T-helper 2 cell (primary cell): ENCODE measurements at places on chromosomes 2 and 18.

- DNase-seq, result no peak
These were observed 273.1 kb downstream of the TSN start for GRCh38 chr2:122028371-122029100.

DNA sequence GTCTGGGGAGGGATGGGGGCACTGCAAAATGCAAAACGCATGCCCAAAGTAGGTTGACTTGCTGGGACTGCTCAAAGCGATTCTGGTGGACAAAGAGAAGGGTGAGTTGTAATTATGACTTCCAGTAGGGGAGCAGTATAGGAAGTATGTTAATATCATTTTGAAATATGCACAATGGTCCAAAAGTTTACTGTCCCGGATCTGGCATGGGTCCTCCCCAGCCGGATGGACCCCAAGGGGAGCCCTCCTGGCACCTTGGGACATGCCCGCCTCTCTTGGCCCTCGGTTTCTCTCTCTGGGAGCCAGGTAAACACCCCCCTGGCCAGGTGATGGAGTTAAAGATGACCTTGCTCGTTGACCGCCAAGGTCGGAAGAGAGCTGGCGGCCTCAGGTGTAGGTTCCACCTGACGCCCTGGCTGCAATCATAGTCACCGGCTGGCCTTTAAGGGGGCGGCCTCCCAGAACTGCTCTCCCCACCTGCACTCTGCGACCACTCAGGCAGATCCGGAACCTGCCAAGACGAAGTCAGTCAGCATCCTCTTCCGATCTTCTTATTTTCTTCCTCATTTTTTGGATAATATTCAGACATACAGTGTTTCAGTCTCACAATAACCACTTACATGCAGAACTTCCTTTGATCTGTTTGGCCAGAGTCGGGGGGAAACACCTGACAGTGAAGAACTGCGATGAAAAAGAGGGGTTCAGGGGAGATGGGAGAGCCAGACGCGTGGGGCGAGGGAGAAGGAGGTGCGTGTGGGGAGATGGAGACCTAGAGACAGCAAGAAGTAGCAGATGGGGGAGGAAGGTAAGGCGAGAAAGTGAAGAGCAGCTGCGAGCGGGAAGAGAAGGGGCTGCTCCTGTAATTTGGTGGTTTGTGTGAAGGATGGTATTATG lies 148.3 kb downstream of the MEIS1 start:
- DNase-seq, result no peak

DNA sequence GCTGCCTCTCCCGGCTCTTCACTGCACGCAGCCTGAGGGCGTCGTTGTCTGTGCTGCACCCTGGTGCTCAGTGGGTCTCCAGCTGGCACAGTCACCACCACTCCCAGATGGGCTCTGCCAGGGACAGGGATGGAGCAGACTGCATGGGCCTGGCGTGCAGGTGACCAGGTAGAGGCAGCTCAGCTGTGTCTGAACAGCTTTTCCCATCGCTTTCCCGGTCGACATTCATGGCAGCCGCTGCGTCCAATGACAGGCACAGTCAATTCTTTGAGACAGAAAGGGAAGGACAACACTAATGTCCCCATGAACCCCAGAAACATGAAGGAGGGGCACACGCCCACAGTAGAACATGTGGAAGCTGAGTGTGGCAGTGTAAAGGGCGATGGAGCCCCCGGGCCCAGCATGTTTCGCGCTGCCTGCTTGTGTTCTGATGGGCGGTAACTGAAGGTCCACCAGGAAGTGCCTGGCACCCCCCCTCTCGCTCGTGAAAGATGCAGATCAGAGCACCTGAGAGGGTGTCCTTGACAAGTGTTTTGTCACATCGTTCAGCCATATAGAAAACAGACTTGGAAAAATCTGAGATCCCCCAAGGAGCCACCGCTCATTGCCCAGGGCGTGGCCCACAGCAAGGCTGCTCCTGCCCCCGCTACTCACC lies 122.4 kb downstream of the NFATC1 start:
- DNase-seq, result no peak

- no peak for DNase-seq
These were observed 22.4 kb upstream of the UGP2 start for GRCh38 chr2:63819256-63819655.

- DNase-seq, result no peak
These were observed 656.4 kb downstream of the MBD2 start for GRCh38 chr18:53567929-53568574.

- no peak for DNase-seq
These were observed 225.7 kb upstream of the FOSL2 start for GRCh38 chr2:28166956-28167355.

DNA sequence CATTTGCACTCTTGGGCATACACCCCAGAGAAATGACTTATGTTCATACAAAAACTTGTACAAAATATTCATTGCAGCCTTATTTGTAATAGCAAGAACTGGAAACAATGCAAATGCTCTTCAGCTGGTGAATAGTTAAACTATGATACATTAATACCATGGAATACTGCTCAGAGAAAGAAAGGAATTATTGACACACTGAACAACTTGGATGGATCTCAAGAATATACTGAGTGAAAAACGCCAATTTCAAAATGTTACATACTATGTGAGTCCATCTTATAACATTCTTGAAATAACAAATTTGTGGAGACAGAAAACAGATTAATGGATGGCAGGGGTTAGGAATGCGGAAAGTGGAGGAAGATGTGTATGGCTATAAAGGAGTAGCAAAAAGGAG lies 17.2 kb downstream of the LNPK start:
- DNase-seq, result no peak

DNA sequence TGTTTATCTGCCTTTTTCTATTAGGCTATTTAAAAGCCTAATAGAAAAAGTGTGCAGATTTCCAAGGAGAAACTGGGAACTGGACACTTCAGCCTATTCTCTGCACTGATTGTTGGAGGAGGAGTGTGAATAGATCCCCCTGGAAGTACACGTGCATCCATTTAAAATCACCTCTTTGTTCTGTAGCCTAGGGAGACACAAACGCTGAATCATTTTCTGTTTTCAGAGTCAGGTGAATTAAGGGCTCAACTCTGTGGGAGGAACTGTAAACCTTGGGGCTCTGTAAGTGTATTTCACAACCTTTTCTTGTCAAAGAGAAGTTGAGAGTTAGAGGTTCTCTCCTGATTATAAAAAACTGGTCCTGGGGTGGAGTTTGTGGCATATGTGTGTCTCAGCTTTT lies 159.7 kb downstream of the SPAG16 start:
- no peak for DNase-seq

GRCh38 chr2:133025004-133025403 lies 355.0 kb upstream of the LYPD1 start:
- DNase-seq, result no peak

- DNase-seq, result no peak
These were observed 27.3 kb downstream of the LAMA3 start for GRCh38 chr18:23716516-23716915.

DNA sequence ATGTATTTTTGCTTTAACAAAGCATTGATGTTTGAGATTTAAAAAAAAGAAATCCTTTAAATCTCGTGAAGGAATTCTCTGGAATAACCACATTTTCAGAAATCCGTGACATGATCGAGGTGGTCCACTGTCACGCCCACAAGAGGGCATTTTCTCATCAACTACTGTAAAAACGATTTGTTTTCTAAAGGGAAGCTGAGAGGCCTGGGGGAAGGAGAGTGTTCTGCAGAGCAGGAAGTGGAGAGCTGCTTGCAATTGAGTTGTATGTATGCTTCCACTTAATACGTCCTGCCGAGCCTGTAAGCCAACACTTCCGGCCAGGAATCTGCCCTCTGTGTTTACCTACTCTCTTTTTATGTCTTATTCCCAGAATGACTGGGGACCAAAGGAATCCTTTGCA lies 19.4 kb downstream of the KLHL29 start:
- DNase-seq, result no peak

DNA sequence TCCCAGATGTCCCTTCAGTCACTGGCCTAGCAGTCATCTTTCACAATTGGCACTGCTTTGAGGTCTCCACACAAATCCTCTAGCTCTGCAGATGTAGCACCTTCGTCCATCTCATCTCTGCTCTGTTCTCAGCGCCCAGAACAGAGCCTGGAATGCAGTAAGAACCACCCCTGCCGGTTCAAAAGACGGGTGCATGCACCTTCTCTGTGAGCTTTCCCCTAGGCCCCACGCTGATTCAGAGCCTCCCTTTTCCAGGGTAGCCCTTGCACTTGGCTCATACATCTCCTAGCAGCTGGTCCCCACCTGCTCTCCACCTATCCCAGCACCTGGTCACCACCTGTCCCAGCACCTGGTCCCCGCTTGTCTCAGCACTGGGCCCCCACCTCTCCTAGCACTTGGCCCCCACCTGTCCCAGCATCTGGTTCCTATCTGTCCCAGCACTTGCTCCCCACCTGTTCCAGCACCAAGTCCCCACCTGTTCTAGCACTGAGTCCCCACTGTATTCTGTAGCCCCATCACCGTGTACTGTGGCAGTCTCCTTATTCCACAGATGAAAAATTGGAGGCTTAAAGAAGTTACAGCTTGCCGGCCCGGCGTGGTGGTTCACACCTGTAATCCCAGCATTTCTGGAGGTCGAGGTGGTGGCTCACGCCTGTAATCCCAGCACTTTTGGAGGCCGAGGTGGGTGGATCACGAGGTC lies 4.7 kb upstream of the KCNF1 start:
- DNase-seq, result no peak

DNA sequence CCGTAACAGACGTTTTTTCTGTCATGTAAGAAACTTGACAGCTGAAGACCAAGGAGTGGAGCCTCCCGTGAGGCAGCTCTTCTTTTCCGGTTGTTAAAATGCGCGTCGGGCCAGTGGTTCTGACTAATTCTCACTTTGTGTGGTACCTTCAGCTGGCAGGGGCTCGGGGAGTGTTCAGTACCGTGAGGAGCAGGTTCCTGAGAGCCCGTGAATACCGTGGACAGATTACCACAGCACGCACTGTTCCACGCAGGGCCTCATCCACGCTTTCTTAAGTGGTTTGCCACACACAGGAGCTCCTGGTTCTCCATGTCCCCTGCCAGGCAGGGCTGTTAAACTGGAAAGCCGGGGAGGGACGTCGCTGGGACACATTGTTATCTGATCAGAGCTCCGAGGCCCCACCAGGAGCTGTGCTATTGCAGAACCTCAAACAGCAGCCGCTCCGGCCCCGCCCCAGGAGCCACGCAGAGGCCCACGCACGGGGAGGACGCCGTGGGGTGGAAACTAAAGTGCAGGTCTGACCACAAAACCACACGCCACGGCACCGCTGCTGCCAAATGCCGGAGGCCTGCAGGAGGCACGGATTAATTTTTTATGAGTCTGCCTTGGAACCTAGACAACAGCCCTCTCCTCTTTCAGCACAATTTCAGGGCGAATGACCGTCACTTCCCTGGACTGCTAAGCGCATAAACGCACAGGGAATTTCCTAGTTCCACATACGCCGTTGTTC lies 43.3 kb downstream of the NFATC1 start:
- peak; percentile 19 for DNase-seq

- DNase-seq, result no peak
These were observed 557.6 kb upstream of the FANCL start for GRCh38 chr2:58798676-58799208.

DNA sequence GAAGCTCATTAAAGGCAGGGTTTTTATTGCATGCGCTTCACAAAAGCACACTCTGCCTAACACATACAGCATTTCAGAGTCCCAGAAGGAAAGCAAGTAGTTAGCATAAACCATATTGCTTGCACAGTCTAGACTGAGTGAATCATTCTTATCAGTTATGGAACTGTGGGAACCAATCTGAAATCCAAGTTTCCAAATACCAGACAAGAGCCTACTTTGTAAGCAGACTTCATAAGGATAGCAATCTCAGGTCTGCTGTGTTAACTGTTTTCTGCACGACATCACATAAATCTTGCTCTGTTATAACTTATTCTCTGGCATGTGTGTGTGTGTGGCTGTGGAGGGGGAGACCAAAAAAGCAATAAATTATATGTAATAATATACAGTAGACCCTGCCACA lies 608.1 kb upstream of the REG3G start:
- DNase-seq, result no peak

- DNase-seq, result no peak
These were observed 674 bp downstream of the EVX2 start for GRCh38 chr2:176082824-176083751.

GRCh38 chr2:240384711-240385450 lies 50.6 kb upstream of the GPC1 start:
- no peak for DNase-seq

GRCh38 chr2:73985308-73986084 lies 786 bp downstream of the TET3 start:
- DNase-seq, result no peak

GRCh38 chr18:24321071-24321470 lies 76.6 kb downstream of the OSBPL1A start:
- DNase-seq, result no peak

DNA sequence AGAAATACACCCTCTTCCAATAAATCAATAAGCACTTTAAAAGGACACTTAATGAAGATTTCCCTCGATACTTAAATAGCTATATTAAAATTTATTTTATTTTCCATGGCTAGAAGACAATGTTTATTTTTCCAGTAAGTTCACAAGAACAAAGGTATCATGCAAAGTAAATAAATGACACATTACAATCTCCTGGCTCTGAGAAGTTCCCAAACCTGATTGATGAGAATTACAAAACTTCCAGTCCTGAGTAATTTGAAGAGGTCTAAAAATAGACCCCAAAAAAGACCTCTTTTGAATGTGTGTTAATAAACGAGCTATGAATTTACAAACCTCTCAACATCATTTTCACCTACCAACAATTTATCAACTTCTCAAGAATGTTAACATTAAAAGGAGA lies 1.5 kb upstream of the PEX13 start:
- no peak for DNase-seq

GRCh38 chr2:37148325-37148724 lies 8.5 kb downstream of the EIF2AK2 start:
- DNase-seq, result no peak

DNA sequence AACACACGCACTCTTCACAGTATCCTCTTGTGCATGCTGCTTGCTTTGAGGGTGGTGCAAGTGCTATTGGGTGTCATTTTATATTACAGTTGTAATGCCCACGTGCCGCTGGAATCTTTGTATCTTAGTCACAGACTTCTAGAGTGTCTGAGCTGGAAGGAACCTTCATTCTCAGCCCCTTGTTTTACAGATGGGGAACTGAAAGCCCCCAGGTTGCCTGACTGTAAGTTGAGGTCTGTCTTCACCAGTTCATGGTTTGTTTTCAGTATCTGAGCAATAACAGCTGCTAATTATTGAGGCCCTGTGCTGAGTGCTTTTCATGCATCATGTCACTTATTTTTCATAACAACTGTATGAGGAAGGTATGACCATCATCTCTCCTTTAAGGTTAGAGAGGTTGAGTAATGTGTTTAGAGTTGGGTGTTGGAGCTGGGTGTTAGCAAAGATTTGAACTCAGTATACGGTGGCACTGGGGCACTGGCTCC lies 77.0 kb downstream of the PRKCE start:
- DNase-seq, result no peak

DNA sequence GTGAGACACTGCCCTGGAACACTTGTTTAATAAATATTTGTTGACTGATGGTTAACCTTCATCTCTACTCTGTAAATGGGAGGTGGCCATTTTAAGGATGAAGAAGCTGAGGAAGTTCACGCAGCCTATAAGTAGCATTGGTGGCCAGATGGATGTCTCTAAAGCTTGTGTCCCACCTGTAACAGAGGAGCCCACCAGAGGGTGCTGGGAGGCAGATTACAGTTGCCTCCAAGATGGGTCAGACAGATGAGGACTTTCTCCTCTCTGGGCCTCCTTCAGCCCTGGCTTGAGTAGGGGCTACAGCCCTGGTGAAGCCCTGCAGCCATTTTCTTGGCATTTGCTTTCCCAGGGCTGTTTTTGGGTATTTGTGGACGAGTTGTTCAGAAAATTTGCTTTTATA lies 45.0 kb upstream of the MCFD2 start:
- DNase-seq, result no peak

- no peak for DNase-seq
These were observed 7.9 kb upstream of the TMX3 start for GRCh38 chr18:68722821-68723220.
